T-cell (primary cell): ENCODE measurements at places on chromosomes 11 and 22.

- no peak for DNase-seq
Measured at GRCh38 chr11:79212741-79213190, 228.1 kb downstream of the TENM4 start.

- DNase-seq: no peak
Measured at GRCh38 chr11:126804363-126804762, 196.2 kb downstream of the KIRREL3 start.

DNA sequence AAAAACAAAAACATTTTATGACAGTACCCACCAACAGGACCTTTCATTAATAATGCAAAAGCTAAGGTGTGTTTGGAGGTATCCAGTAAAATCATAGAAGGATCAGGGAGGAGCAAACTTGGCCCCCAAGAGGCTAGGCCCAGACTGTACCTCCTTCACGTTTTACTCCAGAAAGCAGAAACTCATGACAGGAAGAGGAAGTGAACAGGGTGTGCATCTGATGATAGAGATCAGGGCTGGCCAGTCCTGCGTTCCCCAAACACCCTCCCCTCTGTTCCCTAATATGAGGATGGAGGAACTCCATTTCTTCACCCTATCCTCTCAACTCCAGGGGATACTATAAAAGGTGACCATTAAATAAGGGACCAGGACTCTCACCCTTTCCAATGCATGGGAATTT, 10.2 kb upstream of the MS4A12 start:
- DNase-seq: no peak

DNA sequence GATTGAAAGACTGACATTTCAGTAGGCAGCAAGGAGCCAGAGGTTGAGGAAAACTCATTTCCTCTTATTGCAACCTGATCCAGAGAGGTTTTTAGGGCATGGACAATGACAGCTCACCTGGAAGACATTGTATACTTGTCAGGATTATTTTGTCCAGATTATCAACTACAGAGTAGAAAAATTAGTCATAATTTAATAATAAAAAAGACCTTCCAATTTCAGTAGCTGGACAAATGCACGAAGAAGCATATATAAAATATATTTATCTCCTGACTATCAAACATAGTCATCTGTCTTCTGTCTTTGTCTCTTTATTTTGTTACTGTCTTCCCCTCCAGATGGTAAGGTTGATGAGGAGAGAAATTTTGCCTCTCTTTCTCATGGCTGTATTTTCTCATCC, 330.6 kb upstream of the RAG2 start:
- DNase-seq: no peak

DNA sequence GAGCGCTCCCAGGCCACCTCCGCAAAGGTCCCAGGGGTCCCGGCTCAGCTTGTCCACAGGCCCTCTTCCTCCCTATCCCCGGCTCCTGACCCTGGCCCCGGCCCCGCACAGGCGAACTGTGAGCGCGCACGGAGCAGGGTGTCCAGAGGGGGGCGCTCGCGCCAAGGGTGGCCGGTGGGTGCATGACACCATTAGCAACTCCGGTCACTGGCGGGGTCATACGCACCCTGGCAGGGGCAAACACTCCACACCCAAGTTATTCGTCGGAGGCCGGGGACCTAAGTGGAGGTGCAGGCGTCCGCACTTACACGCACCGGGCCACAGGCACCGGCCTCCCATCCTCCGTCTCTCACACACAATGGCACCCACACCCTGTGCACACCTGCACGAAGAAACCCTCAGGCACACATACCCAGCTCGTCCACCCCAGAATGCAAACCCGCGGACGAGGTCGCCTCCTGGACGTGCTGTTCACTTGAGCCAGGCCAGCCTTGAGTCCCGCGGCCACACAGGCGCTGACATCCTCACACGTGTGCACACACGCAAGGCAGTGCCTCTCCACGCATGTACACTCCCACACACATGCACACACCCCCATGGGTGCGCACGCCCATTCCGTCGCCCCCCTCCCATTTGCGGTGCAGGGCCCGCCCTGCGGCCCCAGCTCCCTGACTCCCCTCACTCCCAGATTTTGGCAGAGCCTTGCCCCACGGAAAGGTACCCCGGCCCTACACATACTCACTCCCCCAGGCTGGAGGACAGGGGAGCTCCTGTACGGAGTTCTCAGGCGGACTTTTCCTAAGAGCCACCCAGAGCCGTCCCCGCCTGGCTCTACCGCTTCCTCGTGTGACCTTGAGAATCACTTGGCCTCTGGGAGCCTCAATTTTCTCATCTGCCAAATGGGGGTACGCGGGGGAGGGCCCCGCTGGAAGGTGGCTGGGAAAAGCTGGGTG, at the start of gene RASGRP2:
Gene RASGRP2 (minus strand): TSS at position 552 of the 953 bp plus-strand sequence. CDS start 1,276 bp downstream, outside the sequence.
- DNase-seq: peak; percentile 88

DNA sequence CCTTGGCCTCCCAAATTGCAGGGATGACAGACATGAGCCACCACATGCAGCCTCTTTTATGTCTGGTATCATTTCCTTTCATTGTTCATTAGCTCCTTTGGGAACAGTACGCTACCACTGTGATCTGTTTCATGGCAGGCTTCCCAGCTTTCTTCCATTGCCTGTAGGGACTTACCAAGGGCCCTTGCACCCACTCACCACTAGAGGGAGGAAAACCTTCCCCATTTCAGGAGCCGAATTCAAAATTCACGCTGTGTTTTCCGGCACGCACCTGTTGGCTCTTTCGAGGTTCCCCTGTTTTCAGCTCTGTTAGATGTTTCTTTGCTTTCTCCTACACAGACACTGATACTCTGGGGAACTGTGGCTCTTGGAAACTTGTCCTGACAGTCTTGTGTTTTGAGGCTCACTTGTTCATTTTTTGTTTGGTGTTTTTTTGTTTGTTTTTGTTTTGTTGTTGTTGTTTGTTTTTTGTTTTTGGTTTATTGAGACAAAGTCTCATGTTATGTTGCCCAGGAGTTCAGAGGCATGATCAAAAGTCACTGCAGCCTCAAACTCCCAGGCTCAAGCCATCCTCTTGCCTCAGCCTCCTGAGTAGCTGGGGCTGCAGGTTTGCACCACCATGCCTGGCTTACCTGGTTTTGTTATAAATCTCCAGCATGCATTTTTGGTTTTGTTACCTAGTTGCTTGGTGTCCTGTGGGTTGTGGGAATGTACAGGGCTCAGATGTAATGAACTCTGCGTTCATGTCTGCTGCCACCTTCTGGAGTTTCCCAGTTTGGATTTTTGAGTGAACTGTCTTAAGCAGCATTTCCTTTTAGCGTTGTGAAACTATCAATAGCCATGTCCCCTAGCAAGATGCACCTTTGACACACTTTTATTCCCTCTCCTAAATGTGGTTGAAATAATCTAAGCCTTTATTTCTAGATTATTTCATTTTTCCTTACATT, 2.3 kb downstream of the KRTAP5-11 start:
- no peak for DNase-seq

GRCh38 chr22:21917181-21917958, 35.3 kb downstream of the PPM1F start:
- no peak for DNase-seq

GRCh38 chr11:1781593-1781975, 17.9 kb upstream of the CTSD start:
- DNase-seq: no peak

DNA sequence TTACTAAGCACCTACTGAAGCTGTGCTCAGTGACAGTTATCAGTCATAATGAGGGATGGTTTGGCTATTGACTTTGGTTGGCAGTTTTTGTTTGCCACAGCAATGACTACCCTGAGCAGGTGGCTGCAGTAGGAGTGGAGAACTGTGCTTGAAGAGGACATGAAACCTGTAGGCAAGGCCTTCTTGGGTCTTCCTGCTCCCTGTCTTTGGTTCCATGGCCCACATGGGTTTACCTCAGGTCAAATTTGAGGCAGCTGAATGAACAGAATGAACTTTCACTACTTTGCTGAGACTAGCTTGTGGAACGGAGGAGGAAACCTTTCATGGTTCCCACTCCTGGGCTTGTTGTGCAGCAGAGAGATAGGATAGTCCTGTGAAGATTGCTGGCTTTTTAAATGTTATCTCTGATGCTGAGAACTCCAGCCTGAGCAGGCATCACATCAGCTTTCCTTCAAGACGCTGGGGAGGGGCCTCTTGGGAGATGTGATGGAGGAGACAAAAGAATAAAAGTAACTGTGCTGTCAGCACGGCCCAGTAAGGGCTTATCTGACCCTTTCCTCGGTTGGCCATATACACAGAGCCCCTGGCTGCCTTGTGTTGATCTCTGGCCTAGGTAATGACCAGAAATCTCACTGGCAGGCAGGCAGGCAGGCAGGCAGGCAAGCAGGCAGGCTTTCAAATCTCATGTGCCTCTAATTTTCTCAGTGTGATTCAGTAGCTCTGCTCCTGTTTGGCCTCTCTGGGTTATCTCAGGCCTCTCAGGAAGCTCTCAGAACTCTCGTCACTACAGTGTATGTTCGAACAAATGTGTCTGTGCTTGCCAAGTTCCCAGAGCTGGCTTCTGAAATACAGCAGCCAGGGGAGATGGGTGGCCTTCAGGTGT, 12.0 kb downstream of the STIM1 start:
- no peak for DNase-seq

- peak; percentile 41 for DNase-seq
Measured at GRCh38 chr11:129992161-129992944, 10.3 kb downstream of the PRDM10 start.

DNA sequence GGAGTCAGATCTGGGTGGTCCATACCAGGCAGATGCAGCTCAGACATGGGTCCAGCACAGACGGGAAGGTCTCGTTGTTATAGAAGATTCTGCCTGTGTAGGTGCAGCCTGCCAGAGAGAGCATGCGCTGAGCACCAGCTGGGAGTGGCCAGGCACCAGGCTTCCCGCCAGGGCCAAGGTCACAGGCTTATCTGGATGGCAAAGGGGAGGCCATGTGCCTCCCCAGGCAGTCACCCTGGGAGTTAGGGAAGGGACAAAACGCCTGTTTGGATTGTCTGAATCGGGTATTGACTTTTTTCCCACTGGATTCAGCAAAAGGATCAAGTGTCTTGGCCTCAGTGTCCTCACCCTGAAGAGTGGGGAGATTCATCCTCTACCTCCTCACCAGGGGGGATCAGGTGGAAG, 26.5 kb downstream of the PGA5 start:
- no peak for DNase-seq

DNA sequence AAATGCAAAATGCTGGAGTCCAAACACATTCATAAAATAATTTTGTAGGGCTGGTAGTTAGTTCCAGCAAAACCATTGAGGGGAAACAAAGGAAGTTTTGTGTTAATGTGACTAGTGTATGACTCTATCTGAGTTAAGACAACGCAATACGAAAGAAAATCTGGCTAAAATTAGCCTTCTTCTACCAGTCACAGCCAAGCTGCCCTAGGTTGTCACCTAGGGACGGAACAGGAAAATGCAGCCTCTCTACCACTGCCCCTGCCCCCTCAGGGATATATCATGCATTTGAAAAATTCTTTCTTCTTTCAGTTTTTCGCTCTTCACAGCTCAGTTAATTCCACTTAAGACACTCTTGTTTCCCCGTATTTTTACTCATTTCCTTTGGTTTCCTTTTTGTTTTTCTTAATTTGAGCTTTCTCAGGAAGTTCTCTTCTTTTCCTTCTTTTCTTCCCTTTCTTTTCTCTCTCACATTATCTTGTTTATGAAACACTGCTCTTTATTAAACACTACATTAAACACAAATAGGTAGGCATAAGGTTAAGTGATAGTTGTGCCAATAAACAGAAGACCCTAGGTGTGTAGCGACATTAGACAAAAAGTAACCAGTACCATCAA, 30.6 kb downstream of the KIRREL3 start:
- no peak for DNase-seq

- no peak for DNase-seq
Measured at GRCh38 chr11:64124147-64124546, 41.8 kb downstream of the MACROD1 start.

- DNase-seq: no peak
Measured at GRCh38 chr11:64562723-64563351, 28.2 kb upstream of the SLC22A12 start.

GRCh38 chr11:111555255-111555654, 14.7 kb downstream of the LAYN start:
- DNase-seq: no peak

DNA sequence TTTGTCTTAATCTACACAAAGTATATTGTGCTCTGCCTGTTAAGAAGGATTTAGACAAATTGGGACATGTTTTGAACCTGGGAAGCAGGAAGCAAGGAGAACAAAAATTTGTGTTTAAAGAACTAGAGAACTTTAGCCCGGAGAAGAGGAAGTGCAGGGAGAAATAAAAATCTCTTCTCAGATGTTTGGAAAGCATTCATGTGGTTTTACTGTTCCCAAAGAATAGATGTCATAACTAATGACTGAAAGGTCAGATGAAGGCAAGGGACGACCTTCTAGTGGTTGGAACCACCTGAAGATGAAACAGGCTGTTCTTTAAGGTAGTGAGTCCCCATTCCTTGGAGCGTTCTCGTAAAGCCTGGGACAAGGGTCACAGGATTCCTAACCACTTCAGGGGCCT, 38.3 kb downstream of the IRAG1 start:
- no peak for DNase-seq
